ENCODE measurements at places on chromosomes 12 and 14. TPM values are rescaled to one million over a fixed set of nuclear protein-coding genes. Genes with fewer than 3 reads are reported as not detected.
A peak's percentile ranks its signal among the peaks of the same experiment; 100 is the strongest.

DNA sequence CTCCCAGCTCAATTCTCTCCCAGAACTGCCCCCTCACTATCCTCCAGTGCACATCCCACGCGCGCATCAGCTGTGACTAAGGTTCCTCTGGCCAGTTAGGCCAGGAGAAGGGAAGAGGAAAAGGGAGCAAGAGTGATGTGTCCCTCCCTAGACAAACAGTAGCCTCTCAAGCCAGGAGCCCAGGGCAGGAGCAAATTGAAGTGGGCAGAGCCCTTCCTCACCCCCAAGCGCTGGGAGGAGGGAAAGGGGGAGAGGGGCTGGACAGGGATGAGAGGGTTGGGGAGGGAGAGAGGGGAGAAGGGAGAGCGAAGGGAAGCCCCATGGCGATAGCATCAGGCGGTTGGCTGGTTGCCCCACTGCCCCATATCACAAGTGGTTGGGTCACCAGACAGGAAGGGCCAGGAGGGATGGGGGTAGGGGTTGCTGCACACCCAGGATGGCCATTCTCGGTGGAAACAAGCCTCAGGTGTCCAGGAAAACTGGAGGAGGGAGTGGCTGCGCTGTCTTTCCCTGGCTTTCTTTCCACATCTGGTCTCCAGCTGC is 1.1 kb downstream of the CD63 start:
- no peak for DNase-seq

GRCh38 chr12:94819011-94819410 is 168.7 kb upstream of the TMCC3 start:
- no peak for DNase-seq

- DNase-seq = no peak
Measured at GRCh38 chr14:106174206-106174605, 647.8 kb downstream of the TMEM121 start.

- DNase-seq = no peak
Measured at GRCh38 chr12:91142221-91142631, 30.9 kb upstream of the LUM start.

DNA sequence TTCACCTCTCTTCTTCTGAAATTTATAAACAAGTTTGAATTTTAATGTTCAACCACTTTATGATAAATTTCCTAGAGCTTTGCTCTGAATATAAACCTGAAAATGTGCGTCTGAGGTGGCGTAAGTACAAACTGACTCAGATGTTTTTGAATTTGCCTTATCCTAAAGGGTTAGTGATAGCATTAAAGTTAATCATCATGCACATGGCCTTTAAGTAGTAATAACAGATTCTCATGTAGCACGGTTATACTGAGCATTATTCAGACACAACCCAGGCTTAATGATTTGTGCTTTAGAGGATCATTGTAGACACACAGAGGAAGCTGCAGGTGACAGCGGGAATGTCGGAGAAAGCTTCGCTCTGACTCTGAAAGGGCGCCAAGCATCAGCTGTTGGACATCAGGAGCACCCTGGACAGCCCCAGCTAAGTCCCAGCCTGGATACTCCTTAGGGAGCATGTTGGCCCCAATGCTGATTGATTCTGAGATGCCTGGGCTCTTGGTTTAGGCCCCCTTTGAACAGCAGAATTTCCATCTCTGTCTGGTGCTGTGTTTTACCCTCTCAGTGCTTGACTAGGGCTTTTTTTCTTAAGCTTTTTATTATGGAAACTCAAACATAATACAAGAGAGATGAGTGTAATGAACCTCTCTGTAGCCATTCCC is 91.1 kb downstream of the PLXNC1 start:
- no peak for DNase-seq

DNA sequence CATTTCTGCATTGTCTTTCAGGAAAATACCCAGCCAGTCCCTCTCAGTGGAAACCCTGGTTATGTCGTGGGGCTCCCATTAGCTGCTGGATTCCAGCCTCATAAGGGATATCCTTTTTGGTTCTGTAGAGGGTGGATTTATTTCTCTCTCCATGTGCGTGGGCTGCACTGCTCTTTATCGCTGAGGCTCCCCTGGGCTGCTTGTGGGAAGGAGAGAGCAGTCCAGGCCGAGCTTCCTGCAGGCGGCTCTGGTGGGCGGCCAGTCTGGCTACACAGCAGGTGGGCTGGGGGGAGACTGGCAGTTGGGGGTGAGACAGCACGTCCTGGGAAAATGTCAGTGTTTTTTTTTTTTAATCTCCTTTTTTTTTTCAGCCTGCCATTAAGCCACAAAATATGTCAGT is 27.6 kb downstream of the TCTN1 start:
- no peak for DNase-seq

- DNase-seq = no peak
Measured at GRCh38 chr12:127559349-127560040, 707.5 kb upstream of the TMEM132C start.

DNA sequence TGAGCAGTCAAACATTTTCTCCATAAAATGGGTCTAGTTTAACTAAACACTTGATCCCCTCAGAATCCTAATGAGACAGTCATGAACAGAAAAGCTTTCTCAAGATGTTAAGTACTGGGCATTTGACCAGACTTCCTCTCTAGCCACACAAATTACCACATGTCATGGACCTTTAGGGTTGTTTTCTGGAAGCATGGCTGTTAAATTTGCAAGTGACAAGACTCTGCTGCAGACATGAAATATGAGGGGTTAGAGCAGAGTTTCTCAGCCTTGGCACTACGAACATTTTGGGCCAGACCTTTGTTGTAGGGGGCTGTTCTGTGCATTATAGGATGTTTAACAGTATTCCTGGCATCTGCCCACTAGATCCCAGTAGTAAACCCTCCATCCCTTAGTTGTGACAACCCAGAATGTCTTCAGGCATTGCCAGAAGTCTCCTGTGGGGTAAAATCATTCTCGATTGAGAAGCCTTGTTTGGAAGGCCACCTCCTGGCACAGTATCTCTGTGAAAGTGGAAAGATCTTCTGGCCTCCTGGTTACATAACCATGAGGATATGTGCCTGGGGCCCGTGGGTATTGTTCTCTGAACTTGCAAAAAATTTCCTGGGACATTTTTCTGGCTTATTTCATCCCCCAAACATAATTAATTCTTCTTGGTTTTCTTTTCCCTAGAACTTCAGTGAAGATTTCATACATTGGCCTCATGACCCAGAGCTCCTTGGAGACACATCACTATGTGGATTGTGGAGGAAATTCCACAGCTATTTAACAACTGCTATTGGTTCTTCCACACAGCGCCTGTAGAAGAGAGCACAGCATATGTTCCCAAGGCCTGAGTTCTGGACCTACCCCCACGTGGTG is 4.3 kb downstream of the TMEM106C start:
- DNase-seq = no peak

DNA sequence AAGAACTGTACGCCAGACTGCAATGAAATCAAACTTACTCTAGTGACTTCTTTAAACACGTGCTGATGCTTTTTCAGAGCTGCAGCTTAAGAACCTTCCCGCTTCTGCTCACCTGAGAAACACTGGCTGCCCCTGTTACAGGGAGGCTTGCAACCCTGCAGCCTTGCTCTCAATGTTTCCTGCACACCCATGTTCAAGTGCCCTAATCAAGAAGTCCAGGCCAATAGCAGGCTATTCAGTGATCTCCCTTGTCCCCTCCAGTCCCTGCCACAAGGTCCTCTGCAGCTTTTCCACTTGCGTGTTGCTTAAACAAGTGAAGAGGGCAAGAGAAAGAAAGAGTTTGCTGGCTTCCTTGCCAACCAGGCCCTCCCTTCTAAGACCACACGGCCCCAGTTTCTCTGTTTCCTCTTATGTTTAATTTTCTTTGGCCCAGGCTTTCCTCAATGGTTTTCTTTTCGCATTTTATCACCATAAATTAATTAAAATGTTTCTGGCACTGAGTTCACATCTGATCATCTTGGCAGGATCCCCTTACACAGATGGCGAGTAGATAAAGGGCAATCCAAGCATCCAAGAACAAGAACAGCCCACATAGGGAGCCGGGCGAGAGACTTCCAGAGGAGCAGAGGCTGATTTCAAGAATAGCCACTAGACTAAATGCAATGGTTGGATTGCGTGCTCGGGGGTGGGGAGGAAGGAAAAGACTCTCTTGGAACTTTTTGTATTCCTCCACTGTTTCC is 82.3 kb upstream of the CDKN3 start:
- no peak for DNase-seq

GRCh38 chr14:92696366-92696765 is 52.1 kb downstream of the LGMN start:
- DNase-seq = peak; percentile 42

- no peak for DNase-seq
Measured at GRCh38 chr14:94921882-94922585, 152.1 kb upstream of the GSC start.

DNA sequence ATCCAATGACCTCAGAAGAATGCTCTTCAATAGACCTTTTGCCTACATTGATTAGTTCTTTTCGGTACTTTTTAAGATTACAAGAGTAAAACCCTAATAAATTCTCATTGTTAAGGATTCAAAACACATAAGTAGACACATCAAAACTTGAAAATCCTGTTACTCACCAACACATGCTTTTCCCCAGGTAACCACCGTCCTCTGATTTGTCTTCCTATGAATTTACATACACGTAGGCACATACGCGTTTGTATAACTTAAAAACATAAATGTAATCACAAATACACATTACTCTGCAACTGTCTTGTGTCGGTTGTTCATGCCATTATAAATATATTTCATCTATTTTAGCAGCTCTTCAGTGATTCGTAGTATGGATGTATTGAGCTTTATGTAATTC is 910 bp upstream of the WASHC4 start:
- no peak for DNase-seq

GRCh38 chr12:90989686-90990111 is 15.1 kb downstream of the EPYC start:
- no peak for DNase-seq

GRCh38 chr14:63204407-63205043 is at the start of gene RHOJ:
RHOJ (plus strand) TSS chr14:63204443; CDS start chr14:63204870, 427 bp downstream.
- no peak for DNase-seq

Gene LIN7A
- polyA plus RNA-seq = not detected

Gene PARPBP
- 3.0 TPM for polyA plus RNA-seq

Gene CLEC14A
- not detected for polyA plus RNA-seq

Gene RPGRIP1
- polyA plus RNA-seq = not detected

Gene LMO3
- not detected for polyA plus RNA-seq

Gene MIS18BP1
- 73.6 TPM for polyA plus RNA-seq

Gene CCDC196
- not detected for polyA plus RNA-seq

Gene MYF6
- polyA plus RNA-seq = not detected

Gene PARP2
- 17.0 TPM for polyA plus RNA-seq
